Foreskin keratinocyte (primary cell): ENCODE measurements at places on chromosomes 2 and 18. TPM values are rescaled to one million over a fixed set of nuclear protein-coding genes. Genes with fewer than 3 reads are reported as not detected.
A peak's percentile ranks its signal among the peaks of the same experiment; 100 is the strongest.

DNA sequence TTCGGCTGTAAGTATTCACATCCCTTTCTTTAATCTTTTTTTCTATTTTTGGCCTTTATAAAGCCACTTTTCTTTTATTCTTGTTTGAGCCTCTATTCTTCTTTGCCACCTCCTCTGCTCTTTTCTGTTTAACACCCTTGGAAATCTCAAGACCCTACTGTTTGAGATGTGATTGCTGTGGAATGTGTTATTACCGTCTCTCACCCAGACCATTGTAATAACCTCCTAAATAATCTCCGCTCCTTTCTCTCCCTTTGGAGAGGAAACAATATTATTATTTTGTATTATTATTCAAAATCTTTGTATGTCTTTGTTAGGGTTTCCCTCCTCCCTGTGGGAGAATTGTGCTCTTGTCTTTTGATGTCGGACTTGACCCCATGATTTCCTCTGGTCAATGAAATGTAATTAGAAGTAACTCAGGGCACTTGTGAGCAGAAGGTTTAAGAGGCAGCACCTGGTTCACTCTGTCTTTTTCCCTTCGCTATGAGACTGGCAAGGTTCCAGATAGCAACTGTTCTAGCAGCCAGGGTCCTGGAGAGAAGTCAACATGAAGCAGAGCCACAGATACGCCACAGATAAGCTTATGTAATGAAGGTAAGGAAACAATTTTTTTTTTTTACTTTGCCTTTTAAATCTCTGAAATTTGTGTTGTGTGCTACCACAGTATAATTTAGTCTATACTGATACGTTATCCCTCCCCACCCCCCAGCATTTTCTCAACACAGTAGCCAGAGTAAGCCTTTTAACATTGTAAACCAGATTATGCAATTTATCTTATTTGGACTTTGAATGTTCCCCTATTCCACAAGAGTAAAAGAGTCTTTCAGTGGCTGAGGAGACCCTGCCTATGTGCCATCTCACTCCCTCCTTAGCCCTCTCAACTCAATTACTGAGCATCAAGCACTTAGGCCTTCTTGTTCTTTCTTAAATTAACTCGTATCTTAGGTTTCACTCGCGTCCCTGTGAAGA is 601.2 kb upstream of the ZNF804A start:
- DNase-seq, result no peak

DNA sequence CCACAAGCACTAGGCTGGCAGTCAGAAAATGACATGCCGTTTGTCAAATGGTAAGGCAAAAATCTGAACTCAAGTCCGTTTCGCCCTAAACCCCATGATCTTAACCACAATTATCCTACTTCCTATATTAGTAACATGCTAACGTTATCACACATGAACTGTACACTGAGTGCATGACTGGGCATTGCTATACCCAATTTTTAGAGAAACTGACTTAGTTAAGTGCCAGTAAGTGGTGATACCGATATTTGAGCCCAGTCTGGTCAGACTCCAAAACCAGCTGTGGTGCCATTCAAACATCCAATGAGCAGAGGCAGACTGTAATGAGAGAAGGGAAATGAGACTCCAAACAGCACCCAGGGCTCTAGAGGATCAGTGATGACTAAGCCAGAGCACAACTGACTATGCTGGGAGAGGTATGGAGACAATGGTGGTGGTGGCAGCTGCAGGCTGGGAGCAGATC is 311.7 kb upstream of the PKDCC start:
- peak; percentile 55 for DNase-seq

GRCh38 chr2:47508641-47509040 is 105.7 kb downstream of the MSH2 start:
- no peak for DNase-seq

- no peak for DNase-seq
Observed at GRCh38 chr2:43276962-43277391, 50.6 kb upstream of the ZFP36L2 start.

GRCh38 chr2:241659150-241659739 is 21.8 kb downstream of the ATG4B start:
- DNase-seq, result peak; percentile 31

DNA sequence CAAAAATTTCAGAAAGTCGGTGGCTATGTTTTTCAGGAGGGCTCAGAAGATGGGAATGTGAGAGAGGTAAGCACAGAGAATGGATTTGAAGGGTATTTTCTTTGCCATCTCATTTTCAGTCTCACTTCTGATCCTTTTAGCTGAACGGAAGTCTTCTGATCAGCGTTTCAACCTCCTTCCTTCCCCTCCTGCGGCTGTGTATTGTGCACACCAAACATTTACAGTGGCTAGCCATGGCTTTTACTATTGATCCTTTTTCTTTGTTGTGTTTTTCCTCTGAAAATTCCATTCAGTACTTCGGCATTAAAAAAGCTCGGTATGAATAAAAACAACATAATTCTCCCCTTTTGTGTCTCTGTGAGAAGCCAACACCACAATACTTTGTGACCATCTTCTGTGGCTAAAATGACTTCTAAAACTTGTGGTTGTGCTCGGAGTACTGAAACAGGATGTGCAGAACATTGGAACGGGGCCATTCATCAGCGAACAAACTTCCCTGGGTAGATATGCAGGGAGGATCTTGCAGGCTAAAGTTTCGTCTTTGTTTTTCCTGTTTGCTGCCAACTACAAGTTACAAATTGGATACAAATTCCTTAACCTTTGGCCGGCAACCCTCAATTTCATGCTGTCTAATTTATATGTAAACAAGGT is 260.8 kb upstream of the FAM98A start:
- DNase-seq, result no peak

GRCh38 chr2:41735476-41735875 is 312.3 kb upstream of the PKDCC start:
- no peak for DNase-seq

GRCh38 chr2:28665041-28665704 is 86.5 kb upstream of the PPP1CB start:
- no peak for DNase-seq

- peak; percentile 53 for DNase-seq
Observed at GRCh38 chr2:88659538-88659915, 31.9 kb upstream of the RPIA start.

GRCh38 chr2:9150906-9151305 is 55.7 kb upstream of the ASAP2 start:
- no peak for DNase-seq

DNA sequence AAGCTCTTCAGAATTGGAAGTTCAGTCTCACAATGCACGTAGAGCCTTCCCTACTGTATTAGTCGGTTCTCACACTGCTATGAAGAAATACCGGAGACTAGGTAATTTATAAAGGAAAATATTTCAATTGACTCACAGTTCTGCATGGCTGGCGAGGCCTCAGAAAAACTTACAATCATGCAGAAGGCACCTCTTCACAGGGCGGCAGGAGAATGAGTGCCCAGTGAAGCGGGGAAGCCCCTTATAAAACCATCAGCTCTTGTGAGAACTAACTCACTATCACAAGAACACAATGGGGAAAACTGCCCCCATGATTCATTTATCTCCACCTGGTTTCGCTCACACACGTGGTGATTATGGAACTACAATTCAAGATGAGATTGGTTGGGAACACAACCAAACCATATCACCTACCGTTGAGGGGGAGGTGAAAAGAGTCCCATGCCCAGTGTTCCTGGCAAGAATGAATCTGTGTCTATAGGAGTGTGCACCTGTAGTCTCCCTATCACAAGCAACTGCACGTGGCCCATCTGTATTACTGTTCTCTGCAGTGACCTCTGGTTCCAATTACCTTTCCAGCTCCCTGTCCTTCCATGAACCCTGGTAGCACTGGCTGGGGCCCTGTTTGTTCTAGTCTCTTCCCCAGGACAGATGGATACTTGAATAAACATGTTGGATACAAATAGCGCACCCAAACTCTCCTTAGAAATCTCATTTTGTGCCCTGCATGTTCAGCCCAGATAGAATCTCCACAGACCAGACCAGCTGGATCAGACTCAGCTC is 44.4 kb upstream of the ATL2 start:
- DNase-seq, result no peak

DNA sequence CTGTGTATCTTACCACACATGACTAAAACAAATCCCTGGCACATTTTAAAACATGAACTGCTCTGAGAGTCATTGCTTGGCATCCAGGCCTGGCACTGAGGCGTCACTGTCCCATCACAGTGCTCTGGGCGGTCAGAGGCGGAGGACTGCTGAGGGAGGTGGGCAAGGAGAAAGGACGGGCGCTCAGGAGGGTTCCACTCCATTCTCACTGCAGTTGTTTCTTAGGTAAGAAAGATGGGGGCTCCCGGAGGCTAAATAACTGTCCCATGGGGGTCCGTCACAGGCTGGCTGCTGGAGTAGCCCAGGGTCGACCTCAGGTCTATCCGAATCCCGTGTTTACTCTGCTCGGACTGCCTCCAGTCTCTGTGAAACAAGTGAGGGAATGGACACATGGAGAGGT is 117.5 kb downstream of the FAM168B start:
- DNase-seq, result no peak

GRCh38 chr2:164542581-164543021 is 78.7 kb downstream of the GRB14 start:
- DNase-seq, result peak; percentile 68

DNA sequence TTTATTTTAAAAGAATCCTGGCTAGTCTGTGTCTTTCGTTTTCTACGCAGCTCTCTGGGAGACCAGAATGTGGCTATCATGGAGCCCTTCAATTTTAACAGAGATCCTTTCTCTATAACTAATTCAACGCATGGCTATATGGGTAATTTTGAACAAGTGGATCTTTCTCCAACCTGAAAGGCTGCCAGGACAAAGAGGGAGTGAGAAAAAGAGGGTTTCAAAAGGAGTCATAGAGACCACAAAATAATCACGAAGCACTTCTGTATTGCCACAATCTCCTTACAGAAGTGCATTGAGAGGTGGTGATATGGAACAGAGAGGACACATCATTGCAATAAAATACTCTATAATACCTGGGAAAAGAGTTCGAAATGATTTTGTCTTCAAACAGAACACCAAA is 21.7 kb upstream of the CDH2 start:
- DNase-seq, result no peak

GRCh38 chr2:134634054-134634753 is 84.6 kb downstream of the TMEM163 start:
- DNase-seq, result no peak

- no peak for DNase-seq
Observed at GRCh38 chr2:124301915-124302314, 276.8 kb downstream of the CNTNAP5 start.

- no peak for DNase-seq
Observed at GRCh38 chr2:205343103-205343502, 339.2 kb upstream of the NRP2 start.

- no peak for DNase-seq
Observed at GRCh38 chr2:36355890-36356297, 316 bp downstream of the CRIM1 start.

DNA sequence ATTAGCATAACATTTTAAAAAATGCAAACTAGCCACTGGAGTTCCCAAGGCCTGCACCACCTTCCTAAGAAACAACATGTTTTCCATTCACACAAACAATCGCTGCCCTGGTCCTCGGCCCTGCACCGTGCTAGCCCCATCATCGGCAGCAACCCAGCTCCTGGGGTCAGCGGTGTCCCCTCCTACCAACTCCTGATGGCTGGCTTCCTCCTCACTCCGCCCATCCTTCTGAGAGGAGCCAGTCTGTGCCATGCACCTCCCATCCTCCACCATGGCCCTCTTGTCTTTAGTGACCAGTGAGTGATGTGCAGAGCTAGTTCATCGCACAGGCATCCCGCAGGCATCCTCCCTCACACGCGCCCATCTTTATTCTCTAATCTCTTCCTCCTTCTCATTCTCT is 81.9 kb downstream of the LONRF2 start:
- DNase-seq, result no peak

- no peak for DNase-seq
Observed at GRCh38 chr18:47978603-47979002, 48.1 kb upstream of the SMAD2 start.

- DNase-seq, result peak; percentile 97
Observed at GRCh38 chr18:51531501-51531900, 334.0 kb upstream of the MEX3C start.

DNA sequence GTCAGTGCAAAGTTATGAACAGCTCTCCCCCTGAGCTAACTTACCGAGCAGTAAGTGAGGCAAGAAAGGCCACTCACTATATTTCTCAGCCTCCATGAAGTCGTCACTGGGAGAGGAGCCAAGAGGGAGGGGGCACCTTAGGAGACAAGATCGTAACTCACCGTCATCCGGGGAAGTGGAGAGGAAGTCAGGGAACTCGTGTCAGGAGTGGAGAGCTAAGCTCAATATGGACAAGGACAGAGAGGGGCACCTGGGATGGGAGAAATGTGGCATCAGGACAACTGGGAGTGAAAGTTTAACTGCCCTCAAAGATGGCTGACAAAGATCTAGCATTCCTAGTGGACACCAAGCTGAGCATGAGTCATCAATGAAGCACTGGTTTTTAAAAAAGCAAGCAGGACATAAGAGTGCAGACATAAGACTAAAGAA is 37.1 kb downstream of the BCL11A start:
- no peak for DNase-seq

DNA sequence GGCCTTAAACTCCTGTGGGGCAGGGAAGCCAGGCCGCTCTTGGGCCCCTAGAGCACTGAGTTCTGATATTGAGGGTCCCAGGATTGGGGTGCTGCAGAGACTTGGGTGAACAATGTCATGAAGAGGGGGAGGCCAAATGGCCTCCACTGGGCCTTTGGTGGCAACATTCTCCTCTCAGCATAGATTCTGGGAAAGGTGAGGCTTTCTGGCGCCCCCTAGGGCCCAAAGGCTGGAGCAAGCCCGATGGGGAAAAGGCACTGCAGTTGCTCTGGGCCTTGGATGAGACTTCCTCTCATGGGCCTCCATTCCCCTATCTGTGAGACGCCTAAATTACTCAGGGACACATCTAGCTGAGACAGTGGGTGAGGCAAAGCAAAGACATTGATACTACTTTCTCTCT is 84.8 kb downstream of the ACAA2 start:
- no peak for DNase-seq

- DNase-seq, result no peak
Observed at GRCh38 chr2:140641163-140641562, 1489.7 kb downstream of the LRP1B start.

- DNase-seq, result no peak
Observed at GRCh38 chr2:7429733-7430132, 512.5 kb downstream of the RNF144A start.

DNA sequence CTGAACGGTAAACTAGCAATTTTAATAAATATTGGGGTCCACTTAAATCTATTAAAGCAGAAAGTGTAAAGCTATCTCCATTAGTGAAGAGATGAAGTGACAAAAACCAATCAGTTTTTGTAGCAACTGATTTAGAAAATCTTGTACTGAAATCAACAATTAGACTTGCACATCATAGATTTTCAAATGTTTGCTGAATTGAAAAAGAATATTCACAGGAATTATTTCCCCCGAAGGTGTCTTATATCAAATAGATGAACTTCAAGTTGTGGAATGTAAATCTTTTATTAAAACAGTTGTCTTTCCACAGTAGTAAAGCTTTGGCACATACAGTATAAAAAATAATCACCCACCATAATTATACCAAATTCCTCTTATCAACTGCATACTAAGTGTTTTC is 48.7 kb downstream of the ATIC start:
- no peak for DNase-seq

- no peak for DNase-seq
Observed at GRCh38 chr2:79120194-79120713, at the start of gene REG1A. Gene REG1A, plus strand, starts transcription at chr2:79120488. Its CDS starts 374 bp downstream, at chr2:79120862.

- no peak for DNase-seq
Observed at GRCh38 chr2:552906-553305, 124.3 kb downstream of the TMEM18 start.

Gene CD302
- 0.52 and 0.60 TPM in 2 replicates for polyA plus RNA-seq

Gene ST8SIA3
- not detected in 2 replicates for polyA plus RNA-seq

Gene IGFBP2
- polyA plus RNA-seq, result 41.4 and 55.5 TPM in 2 replicates

Gene LDLRAD4
- polyA plus RNA-seq, result not detected in 2 replicates

Gene SERPINB10
- 0.73 TPM in 1 of 2 replicates, not detected in the other for polyA plus RNA-seq

Gene ABCB11
- polyA plus RNA-seq, result not detected in 2 replicates

Gene FARP2
- polyA plus RNA-seq, result 8.6 and 8.7 TPM in 2 replicates

Gene REG3G
- polyA plus RNA-seq, result not detected in 2 replicates

Gene CCDC85A
- polyA plus RNA-seq, result 0.02 TPM in 1 of 2 replicates, not detected in the other
